ENCODE measurements at places on chromosomes 7 and 10.

DNA sequence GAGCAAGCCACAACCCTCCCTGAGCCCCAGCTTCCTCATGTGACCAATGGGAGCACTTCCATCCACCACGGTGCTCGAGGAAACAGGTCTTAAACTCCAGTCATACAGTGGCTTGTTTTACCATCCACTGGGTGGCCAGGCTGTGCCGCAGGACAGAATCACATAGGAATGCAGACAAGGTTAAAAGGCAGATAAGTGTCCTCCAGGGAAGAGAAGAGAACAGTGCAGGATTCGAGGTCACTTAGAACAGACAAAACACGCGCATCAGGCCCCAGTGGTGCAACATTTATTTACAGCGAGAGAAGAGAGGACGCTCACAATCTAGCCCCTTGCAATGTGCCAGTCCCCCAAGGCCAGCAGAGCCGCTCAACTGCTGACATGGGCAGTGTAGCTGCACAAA, 92.8 kb downstream of the TMEM130 start:
- DNase-seq, result no peak

DNA sequence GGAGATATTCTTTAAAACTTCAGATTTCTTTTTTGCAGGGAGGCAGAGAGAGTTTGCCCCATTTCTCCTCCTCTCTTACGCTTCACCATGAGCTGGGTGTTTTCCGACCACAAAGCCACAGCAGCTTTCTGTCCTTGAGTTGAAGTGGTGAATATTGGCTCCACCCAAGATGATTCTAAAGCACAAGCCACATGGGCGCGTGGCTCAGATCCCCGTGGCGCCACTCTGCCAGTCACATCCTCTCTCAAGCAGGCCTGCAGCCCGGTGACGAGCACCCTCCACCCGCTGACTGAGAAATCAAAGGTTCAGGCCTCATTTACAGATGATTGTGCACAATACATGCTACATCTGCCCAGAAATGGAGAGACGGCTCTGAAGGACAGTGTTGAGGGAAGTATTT, 27.6 kb upstream of the RNF32 start:
- DNase-seq, result no peak

DNA sequence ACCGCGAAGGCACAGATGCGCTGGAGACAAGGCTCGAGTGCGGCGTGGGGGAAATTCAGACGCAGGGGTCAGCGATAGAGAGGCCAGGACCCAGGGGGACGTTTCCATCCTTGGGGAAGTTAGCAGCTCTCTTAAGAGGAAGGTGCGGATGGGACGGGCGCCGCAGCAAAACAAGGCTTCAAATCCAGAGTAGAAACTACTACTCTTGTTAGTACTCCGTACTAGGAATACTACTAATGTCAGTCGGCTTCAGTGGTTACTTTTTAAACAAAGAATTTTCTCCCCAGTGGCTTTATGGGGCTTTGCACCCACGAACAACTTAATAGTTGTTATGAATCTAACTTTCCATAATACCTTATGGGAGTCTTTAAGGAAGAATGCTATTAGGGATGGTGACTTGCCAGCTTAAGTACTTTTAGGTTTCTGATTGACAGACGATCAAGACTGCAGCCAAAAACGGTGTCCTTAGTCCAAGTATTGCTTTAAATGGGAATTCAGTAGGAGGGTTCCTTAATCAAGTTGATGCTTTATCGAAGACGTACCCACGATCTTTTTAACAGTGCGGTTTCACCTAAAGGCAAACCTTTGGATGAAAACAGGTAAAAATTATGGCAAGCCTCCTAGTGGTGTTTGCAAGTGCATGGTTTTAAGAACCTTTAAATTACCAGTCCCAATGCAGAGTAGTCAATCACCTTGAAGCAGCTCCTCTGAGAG, 812 bp upstream of the IDE start:
- DNase-seq, result no peak

DNA sequence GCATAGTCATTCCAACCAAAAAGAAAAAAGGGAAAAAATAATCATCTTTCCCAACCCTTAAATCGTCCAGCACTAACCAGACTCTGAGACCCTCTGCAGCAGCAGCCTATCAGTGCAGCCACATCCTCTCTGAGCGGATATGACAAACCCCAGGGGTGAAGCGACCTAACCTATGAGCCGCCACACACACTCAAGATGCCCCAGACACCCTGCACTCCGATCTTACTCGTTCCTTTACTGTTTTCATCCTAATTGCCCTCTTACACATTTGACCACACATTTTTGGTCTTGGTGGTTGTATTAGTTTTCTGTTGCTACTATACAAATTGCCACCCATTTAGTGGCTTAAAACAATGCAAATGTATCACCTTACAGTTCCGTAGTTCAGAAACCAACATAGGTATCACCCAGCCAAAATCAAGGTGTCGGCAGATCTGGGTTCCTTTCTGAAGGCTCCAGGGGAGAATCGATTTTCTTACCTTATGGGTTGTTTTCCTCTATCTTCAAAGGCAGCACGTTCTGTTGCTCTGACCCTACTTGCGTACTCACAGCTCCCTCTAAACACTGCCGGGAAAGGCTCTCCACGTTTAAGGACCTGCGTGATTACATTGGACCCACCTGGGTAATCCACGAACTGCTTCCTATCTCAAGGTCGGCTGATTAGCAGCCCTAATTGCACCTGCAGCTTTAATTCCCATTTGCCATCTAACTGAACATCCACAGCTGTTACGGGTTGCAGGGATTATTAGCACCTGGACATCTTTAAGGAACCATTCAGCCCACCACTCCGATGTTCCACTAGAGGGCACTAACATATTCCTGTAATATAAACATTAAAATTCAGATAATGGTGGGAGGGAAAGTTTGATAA, 37.3 kb upstream of the PRSS1 start:
- DNase-seq, result peak; percentile 4

GRCh38 chr7:72405418-72405817, 6.7 kb downstream of the CALN1 start:
- DNase-seq, result no peak

GRCh38 chr10:84762754-84763394, 434.5 kb downstream of the CCSER2 start:
- DNase-seq, result no peak

DNA sequence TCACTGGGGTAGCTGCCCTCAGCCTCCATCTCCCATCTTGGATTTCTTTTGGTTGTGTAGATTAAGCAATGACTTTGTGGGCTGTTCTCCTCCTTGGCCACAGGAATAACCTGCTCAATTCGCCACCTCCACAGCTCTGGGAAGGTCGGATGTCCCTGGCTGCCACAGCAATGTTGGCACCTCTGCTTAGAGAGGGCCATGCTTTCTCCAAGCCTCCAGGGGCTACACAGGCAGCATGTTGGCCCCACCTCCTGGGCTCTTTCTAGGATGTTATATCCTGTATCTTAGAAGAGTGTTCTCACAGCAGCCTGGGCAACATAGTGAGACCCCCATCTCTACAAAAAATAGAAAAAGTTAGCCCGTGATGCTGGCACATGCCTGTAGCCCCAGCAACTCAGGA, 35.4 kb upstream of the FXYD4 start:
- no peak for DNase-seq

GRCh38 chr7:97973206-97973658, 16.8 kb downstream of the OCM2 start:
- peak; percentile 33 for DNase-seq

GRCh38 chr7:24907311-24907886, 72.6 kb downstream of the OSBPL3 start:
- DNase-seq, result no peak

DNA sequence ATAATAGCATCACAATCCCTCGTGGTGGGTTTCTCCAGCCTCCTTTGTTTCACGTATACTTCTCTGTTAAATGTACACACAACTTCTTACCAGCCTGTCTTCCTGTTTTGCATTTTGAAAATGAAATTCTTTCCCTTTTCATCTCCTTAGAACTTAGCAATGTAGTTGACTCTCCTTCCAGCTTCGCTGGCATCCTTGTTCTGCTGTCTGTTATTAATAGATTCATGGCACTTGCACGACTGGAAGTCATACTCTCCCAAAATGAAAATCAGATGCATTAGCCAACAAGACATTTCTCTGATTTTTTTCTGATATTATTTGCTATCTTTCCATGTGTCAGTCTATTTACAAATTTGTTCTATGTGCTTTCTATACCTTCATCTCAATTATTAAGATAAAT, 3.0 kb upstream of the CREB3L2 start:
- no peak for DNase-seq

- no peak for DNase-seq
Measured at GRCh38 chr7:154985230-154985629, 17.7 kb downstream of the PAXIP1 start.

DNA sequence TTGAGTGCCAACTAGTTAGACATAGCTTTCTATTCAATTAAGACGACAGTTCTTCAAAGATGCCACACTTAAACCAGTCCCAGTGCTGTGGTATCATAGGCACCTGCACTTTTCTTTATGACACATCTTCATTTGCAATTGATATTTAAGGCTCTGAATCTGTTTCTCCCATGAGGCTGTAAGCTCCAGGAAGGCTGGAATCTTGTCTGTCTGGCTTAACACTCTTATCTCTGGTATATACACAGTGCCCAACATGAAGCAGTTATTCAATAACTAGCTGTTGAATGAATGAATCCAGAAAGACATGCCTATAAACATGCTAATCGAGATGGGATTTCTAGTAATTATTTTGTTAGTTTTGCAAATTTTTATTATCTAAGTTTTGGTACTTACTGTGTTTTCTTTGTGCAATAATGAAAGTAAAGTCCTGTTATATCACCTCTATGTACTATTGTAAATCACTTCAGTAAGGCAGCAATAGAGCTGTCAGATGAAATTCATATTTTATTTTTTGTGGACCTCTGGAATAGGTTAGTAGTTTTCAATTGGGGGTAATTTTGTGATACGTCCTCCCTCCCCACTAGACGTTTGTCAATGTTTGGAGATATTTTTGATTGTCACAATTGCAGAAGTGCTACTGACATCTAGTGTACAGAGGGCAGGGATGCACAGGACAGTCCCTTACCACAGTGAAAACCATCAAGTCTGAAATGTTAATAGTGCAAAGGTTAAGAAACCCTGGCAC, 51.3 kb upstream of the STEAP4 start:
- DNase-seq, result no peak

- no peak for DNase-seq
Measured at GRCh38 chr10:7958442-7958841, 96.0 kb upstream of the GATA3 start.

GRCh38 chr10:129605986-129606518, 139.0 kb downstream of the MGMT start:
- DNase-seq, result no peak

DNA sequence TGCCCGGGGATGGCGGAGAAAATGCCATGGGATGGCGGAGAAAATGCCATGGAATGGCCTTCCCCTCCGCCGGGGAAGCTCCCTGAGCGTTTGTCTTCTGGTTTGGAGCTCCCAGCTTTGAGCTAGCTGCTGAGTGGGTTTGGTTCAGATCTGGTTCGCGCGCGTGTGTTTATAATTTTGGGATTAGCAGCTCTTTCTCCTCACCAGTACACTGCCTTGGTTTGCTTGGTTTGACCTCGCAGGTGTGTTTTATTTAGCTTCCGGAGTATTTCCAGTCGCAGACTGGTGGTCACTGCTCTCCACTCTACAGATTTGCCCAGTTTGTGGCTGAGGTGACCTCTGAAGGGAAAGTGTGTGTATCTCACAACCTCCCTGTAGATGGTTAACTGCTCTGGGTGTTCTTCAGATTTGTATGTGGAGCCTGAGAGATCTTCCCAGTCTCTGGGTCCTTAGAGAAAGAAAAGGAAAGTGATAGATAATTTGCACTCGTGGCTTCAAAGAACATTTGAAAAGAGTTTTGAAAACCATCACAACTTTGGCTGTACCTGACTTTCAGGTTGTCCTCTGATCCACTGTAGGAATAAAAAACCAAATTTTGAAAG, 597 bp downstream of the ZNF277 start:
- DNase-seq, result no peak

GRCh38 chr10:95404462-95404858, 113.7 kb upstream of the PDLIM1 start:
- no peak for DNase-seq

GRCh38 chr10:33010132-33011037, 52.4 kb upstream of the ITGB1 start:
- no peak for DNase-seq

DNA sequence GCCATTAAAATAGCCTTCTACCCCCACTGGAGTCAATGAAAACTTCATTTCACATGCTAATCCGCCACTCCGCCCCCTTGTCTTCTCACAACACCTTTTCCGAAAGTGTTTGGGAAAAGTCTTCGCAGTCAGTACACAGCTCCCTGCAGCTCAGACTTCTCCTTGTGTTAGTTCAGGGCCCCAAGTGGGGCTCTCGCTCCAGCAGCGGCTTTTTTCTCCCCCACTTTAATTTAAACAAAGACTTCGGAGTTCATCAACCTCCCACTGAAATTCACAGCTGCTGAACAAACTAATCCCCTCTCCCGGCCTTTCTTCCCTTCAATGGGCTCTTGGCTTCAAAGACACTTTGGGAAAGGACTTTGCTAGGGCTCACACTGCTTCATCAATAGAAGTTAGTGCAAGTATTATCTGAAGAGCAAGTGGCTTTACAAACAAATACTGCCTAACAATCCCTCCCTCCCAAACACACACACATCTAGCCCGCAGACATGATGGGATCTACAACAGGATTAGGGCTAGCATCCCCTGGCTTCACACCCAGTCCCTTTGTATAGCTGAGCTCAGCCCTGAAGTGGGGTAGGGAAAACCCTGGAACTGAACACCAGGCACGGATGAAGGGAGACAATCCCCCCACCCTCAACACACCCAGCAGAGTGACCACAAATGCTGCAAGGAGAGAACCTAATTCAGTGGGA, 23.1 kb downstream of the WNT8B start:
- DNase-seq, result no peak

GRCh38 chr10:132319853-132320653, 11.9 kb upstream of the LRRC27 start:
- DNase-seq, result no peak

GRCh38 chr7:2438186-2438585, 34.8 kb downstream of the CHST12 start:
- DNase-seq, result no peak

GRCh38 chr10:43816351-43817321, 168.0 kb upstream of the ZNF32 start:
- no peak for DNase-seq

DNA sequence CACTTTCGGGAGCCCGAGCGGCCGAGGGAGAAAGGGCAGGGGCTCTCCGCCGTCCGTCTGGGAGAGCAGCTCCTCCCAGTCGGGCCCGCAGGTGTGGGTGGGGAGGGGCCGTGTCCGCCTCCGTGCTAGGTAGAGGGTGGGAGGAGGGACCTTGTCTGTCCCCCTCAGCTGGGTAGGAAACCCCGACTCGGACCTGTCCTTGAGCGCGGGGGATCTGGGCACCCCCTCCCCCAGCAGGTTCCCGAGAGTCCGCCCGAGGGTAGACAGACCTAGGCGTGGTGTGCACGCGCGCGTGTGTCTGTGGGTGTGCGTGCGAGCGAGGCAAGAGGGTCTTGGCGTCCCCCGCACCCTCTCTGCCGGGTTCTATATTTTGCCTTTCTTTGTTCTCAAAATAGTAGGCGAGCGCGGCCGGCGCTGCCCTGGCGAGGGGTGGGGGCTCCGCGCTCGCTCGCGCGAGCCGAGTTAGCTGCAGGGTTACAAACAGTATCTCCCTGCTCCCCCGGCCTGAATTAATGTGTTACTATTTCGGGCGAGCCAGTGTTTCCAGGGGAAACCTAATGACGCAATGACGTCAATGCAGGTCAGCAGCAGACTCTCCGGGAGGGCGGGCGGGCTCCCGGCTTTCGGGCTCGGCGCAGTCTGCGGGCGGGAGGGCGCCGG, 73.9 kb upstream of the LEP start:
- peak; percentile 47 for DNase-seq
